ENCODE measurements at places on chromosomes 2 and 18.

DNA sequence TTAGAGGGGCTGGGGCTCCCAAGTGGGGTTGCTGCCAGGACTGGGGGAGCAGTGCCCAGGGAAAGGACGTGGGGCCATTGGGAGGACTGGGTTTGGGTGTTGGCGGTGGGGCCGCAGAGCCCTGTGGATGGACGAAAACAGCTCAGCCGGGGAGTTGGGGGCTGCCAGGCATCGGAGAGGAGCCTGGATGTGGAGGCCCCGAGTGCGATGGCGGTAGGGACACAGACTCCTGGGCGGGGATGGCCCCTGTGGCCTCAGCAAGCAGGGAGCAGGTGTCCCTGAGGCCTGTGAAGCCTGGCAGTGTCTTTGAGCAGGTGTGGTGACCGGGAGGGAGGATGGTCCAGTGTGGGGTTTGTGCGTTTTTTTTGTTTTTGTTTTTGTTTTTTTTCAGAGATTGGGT is 13.3 kb downstream of the CTDP1 start:
- no peak for DNase-seq

DNA sequence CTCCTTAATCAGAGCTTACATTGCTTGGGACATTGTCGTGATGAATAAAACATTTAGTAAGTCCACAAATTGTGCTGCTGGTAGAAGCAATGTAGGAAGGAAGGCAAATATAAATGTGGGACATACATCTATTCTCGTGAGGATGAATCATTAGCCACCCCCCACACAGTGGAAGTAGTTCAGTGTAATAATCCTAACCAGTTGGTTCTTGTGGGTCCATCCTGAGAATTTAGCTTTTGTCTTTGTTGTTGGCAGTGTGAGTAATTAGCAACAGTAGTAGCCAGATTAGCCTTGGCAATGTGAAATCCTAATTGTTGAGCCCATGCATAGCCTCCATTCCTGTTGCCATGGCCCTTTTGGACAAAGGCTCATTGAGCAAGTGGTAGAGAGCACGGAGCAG is 532.1 kb downstream of the FBXO15 start:
- DNase-seq, result no peak

GRCh38 chr2:120450196-120450820 is 104.4 kb downstream of the INHBB start:
- no peak for DNase-seq

GRCh38 chr18:74651327-74652128 is 53.9 kb downstream of the ZNF407 start:
- no peak for DNase-seq

DNA sequence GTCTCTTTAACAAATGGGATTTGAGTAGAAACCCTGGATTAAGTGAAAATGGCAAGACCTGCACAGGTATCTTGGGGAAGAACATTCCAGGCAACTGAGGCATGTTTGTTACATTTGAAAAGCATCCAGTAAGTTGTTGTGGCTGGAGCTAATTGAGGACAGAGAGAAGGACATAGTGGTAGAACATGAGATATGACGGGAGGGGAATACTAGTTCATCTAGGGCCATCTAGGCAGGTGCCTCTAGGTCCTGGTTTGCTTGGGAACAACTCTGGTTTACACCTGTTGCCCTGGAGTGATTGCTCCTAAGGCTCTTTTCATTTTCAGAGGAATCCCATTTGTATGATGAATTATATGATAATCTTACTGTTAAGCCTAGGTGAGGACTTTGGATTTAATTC is 19.7 kb upstream of the CCDC141 start:
- no peak for DNase-seq

- DNase-seq, result no peak
These were observed 206.8 kb downstream of the CLIP4 start for GRCh38 chr2:29322011-29322410.

GRCh38 chr2:173175222-173175621 is 99.6 kb downstream of the MAP3K20 start:
- peak; percentile 54 for DNase-seq

GRCh38 chr2:210366675-210367080 is 51.7 kb upstream of the MYL1 start:
- DNase-seq, result peak; percentile 19

DNA sequence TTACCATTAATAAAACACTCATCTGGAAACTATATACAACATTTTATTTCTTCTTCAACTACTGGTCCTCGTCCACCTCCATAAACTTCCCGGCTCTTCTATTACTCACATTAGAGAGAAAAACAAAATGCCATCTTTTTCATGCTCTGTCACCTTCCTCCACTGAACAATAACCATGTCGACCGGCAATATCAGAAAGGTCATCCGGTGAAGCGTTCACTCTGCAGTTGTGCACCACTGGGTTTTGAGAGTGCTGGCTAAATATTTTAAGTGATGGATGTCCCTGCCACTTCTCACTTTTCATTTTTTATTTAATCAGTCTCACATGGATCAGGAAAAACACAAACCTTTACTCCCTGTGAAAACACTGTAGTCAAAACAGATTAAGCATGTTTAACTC is 48.2 kb downstream of the SPP2 start:
- no peak for DNase-seq

- DNase-seq, result no peak
These were observed 410 bp upstream of the TGIF1 start for GRCh38 chr18:3449512-3450011.

DNA sequence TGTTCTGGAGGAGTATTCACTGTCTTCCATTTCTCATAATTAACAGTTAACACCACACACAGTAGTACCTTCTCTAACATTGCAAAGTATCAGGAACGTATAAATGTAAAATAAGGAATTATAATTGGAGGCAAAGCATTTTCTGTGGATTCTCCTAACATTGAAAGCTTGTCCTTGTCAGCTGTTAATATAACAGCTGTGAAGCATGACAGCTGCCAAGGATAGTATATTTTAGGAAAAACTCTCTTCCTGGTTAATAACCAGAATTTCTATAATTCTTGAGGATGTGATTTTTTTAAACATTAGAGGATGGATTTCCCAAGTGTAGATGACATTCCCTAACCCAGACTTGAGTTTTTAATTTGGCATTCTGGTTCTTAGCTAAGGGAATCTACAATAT is 110.3 kb downstream of the EPC2 start:
- no peak for DNase-seq

DNA sequence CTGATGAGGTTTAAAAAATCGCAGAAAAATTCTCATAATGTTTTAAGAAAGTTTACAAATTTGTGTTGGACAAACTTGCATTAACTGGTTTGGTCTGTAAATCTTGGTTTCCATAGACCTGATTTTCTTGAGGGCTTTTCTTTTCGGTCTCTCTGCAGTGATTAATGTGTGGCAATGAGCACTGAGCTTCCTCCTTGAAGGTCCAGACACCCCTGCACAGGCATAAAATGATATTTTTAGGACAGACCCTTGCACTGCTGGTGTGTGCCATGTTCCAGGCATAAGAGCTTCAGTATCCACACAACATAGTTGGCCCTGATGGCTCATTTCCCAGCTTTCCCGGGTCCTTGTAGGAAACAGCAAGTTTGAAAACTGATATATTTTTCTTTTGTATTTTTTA is 33.7 kb downstream of the MRPL33 start:
- no peak for DNase-seq

DNA sequence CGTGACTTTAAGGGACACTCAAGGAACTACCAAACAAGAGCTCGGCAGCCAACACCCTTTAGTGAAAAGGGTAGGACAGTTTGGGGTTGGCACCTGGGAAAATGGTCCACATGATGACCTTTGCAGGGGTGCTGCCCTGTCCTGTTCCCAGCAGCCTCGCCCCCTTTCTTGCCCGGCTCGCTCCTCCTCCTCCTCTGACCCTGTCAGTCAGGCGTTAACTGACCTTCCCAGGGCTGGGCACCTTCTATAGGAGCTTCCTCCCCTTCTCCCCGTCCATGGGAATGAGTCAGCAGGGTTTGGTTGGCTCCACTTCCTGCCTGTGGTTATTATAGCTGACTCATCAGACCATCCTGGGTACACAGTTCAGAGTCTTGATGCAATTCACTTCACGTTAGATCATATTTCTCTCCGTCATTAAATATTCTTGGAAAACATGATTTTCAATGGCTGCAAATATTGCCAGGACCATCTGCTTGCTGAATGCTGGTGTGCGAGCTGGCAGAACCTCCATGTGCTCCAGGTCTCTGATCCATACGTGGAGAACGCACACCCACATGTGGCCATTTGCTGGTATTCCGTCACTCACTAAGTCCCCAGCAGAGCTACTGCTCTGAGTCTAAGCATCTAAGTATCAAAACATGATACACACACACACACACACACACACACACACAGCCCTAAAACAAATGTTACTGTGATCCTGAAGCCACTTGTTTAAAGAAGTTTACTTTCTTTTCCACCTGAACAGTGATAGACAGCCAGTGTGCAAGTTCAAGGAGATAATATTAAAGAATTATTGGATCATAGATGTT is 185.0 kb downstream of the ANAPC1 start:
- peak; percentile 98 for DNase-seq

- no peak for DNase-seq
These were observed 776.8 kb downstream of the CCDC85A start for GRCh38 chr2:56960581-56960980.

- no peak for DNase-seq
These were observed 77.9 kb downstream of the TSN start for GRCh38 chr2:121833358-121833723.

- no peak for DNase-seq
These were observed 27.2 kb downstream of the KDM3A start for GRCh38 chr2:86468162-86469033.

- DNase-seq, result no peak
These were observed 287.8 kb upstream of the SETBP1 start for GRCh38 chr18:44392933-44393332.

DNA sequence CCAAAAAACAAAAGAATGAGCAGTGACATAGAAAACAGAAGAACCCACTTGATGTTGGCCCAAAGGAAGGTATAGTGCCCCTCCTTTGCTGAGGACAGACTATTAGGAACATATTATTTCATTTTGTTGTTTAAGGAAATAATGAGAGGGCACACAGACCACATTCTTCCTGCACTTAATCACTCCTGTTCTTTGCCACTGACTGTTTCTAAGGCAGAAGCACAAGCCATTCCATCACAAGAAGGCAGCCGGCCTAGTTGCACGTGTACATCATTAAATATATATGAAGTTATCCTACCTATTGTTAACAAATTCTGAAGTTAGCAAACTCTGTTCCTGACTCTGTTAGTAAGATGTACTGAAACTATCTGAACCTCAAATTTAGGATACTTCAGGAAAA is 110.0 kb downstream of the LNPK start:
- no peak for DNase-seq

GRCh38 chr18:71807586-71807985 is 736.6 kb downstream of the CBLN2 start:
- DNase-seq, result no peak

GRCh38 chr2:196268025-196268424 is 96.6 kb upstream of the STK17B start:
- no peak for DNase-seq

DNA sequence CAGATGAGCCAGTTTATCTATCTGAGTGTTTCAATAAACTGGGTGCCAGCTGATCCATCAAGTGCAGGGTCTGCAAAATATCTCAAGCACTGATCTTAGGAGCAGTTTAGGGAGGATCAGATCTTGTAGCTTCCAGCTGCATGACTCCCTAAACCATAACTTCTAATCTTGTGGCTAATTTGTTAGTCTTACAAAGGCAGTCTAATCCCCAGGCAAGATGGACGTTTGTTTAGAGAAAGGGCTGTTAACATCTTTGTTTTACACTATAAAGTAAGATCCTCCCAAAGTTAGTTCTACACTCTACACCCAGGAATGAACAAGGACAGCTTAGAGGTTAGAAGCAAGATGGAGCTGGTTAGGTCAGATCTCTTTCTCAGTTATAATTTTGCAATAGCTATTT is 28.7 kb upstream of the HNMT start:
- DNase-seq, result peak; percentile 16

DNA sequence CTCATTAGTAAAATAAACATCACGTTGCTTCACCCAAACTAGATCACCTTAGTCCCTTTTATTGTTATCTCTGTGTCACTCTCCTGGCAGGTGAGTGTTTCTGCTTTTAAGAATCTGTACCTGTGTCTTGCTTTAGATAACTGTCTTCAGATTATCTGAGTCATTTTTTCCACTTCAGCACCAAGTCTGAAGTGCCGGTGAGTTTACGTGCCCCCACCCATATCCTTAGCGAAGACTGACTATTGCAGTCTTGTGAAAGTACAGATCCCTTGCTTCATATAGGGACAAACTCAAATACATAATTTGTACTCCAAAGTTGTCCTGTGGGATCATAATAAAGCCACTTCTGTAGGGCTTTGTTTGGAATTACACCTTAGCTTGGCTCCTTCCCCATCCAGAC is 41.1 kb downstream of the SCN2A start:
- DNase-seq, result no peak

DNA sequence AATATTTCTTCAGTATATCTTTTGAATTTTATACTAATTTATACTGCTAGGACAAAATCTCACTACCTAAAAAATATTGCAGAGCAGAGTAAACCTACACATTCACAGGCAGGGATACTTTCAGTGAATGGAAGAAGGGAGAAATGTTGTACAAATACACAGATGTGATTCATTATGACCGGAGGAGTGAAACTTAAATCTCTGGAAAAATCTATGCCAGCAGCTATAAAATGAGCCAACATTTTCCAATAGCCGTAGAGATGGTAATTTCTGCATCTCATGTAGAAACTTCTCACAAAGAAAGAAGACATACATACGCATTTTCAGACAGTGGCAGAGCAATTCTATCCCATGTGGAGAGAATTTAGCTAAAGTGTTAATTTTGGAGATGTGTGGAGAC is 54.8 kb downstream of the KCNS3 start:
- DNase-seq, result no peak

DNA sequence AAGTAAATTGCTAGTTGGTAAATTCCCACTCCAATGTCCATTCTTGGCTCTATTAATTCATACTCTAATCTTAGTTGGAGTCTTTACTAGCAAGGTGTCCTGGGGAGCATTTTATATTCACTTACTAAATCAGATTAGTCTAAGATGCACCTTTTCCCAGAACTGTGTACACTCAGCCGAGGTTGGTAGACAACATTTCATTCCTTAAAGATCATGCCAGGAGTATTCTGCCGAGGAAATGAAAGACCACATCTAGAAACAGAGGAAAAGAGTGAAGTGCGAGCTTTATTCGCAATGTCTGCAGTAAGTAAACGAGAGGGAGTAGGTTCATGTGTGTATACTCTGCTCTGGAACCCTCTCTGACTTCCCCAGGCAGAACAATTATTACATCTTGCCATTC is 14.6 kb upstream of the KYNU start:
- no peak for DNase-seq

- no peak for DNase-seq
These were observed 231.4 kb upstream of the RGPD4 start for GRCh38 chr2:107595285-107595684.

Measured in H4 (cell line).